Lung microvascular endothelial cell (primary cell): ENCODE measurements at places on chromosomes 2 and 18. TPM values are rescaled to one million over a fixed set of nuclear protein-coding genes. Genes with fewer than 3 reads are reported as not detected.

DNA sequence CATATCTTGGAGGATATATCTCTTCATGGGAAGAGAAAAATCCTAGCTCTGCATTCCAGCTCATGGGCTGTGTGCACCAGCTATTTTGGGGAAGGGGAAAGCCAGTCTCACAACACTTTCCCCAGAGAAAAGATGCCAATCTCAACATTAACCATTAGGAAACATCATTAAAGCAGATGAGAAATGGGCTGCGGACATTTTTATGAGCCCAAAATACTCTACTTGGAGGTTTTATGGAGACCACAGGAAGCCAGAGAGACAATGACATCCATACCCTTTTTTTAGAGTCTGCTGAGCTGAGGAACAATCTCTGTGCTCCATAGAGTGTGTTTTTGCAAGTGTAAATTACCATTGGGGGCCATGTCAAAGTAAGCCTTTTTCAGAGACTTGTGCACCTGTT is 213.7 kb downstream of the TRIB2 start:
- no peak for DNase-seq

DNA sequence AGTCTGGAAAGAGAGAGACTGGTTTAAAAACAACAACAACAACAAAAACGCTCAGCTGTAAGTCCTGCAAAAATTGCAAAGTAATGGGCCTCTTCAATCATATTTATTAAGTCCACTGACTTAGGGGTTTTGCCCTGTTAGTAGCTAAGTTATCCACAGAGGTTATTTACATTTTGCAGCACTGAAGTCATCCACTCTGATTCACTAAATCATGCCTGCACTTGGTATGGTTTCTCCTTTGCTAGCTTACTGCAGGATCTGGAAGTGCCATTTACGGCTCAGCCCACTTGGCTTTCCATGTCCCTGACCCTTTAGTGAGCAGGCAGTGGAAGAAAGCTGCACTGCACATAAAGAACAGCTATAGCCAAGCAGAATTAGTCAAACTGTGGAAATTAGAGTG is 484.4 kb downstream of the NRXN1 start:
- no peak for DNase-seq

DNA sequence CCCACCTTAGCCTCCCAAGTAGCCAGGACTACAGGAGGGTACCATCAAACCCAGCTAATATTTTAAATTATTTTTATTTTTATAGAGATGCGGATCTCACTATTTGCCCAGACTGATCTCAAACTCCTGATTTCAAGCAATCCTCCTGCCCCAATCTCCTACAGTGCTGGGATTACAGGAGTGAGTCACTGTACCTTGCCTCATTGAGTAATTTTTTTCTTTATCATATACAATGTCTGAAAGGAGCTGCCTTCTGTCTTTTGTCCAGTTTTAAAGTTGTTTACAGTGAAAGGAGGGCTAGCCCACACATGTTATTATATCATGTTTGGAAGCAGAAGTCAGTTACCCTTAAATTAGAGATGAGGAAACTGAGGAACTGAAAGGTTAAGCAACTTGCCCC is 32.5 kb downstream of the PRKRA start:
- no peak for DNase-seq

- DNase-seq = no peak
These were observed 101.0 kb upstream of the RNF152 start for GRCh38 chr18:61993831-61994230.

DNA sequence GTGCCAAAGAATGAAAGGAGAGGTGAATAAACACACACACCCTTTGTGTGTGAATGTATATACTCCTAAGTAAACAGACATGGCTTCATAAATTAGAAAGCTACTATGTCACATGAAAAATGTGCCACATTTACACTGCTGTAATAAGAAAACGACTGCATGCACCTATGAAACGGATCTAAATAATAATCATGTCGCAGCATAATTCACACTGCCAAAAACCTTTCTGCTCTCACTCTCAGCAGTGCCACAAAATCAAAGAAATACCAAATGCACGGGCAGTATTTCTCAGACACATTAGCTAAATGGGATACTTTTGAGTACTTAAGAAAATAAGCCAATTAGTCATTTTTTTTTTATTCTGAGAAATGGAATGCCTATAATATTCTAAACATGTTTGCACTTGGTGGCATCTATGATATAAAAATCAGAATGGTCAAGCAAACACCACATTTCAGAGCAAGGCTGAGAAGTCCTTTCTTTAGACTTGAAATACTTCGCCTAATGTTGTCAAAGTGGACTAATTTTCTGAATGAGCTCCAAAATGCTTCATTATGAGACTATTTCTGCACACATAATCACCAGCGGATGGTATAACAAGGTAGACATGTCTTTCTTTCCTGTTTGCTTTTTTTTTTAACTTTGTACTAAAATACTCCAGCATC is 6.6 kb downstream of the BCL11A start:
- no peak for DNase-seq

DNA sequence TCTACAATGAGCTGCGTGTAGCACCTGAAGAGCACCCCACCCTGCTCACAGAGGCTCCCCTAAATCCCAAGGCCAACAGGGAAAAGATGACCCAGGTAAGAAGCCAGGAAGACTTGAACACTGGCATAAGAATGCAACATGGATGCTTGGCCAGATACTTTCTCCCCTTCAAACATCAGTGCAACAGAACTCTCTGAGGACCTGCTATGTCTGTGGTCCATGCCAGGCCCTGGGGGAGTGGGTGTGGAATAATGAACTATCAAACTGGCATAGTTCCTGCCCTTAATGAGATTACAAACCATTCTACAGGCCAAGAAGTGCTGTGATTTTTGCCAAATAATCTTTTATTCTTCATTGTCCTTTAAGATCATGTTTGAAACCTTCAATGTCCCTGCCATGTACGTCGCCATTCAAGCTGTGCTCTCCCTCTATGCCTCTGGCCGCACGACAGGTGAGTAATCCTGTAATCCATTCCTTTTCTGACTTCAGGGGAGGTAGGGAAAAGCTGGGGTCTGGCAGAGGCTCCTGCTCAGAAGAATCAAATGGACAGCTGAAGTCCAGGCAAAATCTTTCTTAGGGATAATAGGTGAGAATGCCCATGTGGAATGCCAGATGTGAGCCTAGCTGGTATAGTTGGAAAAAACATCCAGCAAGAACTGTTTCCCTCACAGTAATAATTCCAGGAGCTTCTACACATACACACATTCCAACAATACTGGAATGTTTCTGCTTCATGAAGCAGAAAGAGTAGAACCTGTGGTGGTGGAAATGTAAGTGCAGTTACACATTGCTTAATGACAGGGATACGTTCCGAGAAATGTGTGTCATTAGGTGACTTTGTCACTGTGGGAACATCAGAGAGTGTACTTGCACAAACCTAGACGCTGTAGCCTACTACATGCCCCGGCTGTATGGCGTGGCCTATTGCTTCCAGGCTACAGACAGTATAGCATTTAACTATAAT is 16.2 kb downstream of the ACTG2 start:
- no peak for DNase-seq

DNA sequence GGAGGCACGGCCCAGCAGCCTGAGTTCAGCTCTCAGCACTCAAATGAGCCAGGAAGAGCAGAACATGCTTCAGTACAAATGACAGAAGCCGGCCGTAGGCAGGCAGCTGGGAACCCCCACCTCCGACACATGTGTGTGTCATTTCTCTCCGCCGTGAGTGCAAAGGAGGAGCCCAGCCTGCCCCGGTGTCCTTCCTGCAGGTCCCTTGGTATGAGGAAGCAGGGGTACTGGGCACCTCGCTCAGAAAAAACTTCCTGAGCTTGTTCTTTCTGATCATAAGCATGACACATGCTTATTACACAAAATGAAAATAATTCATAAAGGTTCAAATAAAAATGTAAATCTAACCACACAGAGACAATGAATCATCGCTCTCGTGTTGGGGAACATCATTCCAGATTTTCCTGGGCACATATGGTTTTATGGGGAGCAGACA is 35.3 kb downstream of the KCNF1 start:
- DNase-seq = peak; percentile 38

DNA sequence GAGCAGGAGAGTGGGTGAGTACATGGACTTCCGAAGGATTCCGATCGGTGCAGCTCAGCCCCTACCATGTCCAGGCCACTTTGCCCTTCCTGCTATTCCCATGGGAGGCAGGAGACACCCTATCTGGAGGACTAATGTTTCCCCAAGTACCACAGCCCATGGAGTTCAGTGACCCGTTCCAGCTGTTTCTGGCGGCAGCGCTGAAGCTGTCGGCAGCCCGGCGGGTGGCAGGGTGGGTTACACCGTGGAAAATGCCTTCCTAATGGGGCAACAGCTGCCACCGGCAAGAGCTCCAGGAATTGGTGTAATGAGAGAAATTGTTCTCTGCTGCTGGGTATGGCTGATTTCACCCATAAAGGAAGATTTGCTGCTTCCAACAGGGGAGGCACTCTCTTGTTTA is 98.3 kb downstream of the MYCN start:
- DNase-seq = no peak

GRCh38 chr2:232365621-232366321 is 12.8 kb upstream of the ALPP start:
- peak; percentile 46 for DNase-seq

- DNase-seq = no peak
These were observed 616.6 kb downstream of the ZEB2 start for GRCh38 chr2:143903172-143903856.

GRCh38 chr2:206164261-206164862 is 4.7 kb downstream of the EEF1B2 start:
- DNase-seq = peak; percentile 62

DNA sequence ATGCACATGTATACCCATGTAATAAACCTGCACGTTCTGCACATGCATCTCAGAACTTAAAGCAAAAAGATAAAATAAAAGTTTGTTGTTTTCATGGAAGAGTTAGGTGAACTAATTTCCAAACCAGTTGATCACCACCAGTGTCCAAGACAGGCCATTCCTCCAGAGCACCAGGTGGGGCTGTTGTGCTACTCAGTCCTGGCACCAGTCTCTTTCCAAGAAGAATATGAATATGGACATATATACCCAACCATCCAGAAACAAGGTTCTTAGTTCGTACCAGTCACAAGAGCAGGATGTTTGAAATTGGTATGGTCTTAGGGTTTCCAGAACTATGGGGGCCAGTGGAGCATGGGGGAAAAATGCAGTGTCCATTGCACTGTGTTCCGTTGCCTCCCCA is 17.2 kb upstream of the TNP1 start:
- DNase-seq = peak; percentile 27

GRCh38 chr2:161004379-161004778 is 155.8 kb upstream of the TANK start:
- DNase-seq = peak; percentile 28

DNA sequence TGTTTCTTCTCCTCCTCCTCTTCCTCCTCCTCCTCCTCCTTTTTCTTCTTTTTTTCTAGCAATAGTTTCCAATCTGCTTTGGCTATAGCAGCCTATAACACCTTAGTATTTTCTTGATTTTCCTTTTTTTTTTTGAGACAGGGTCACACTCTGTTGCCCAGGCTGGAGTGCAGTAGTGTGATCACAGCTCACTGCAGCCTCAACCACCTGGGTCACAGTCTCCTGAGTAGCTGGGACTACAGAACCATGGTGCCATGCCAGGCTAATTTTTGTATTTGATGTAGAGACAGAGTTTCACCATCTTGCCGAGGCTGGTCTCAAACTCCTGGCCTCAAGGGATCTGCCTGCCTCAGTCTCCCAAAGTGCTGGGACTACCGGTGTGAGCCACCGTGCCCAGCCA is 10.7 kb upstream of the THNSL2 start:
- DNase-seq = no peak

GRCh38 chr18:13265911-13266217 is 47.3 kb downstream of the LDLRAD4 start:
- DNase-seq = no peak

GRCh38 chr2:48148841-48149430 is 242.6 kb upstream of the FBXO11 start:
- DNase-seq = no peak

DNA sequence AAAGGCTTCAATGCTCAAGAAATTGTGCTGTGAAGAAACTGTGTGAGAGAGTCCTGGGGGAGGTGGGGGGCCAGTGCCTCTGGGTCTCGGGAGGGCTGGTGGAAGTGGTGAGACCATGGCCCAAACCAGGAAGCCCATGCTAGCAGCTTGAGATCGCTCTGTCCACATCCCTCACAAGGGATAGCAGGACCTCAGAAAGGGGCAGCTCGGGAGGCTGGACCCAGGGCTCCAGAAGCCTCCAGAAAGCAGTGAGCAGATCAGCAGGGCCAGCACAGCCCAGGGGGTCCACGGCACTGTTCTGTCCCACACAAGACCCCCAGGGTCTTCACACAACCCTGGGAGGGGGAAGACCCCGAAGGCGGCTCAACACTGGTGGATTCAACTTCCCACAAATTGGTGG is 24.1 kb downstream of the ST8SIA5 start:
- no peak for DNase-seq

DNA sequence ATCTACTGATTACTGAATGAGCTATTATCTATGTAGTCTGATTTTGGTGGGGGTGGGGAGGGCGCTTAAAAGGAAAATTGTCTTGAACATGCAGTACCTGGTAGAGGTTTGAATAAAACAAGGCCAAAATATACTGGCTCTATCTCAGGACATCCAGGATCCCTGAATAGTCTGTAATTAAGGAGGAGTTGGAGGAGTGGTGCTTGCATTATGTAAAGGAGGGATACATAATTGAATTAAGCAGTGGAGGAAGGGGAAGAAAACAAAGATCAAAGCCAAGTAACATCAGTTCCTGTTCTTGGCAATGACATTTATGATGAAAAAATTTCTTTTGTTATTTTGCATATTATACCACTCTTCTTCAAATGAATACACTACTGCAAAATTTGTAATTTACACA is 539.4 kb upstream of the ZEB2 start:
- DNase-seq = no peak

DNA sequence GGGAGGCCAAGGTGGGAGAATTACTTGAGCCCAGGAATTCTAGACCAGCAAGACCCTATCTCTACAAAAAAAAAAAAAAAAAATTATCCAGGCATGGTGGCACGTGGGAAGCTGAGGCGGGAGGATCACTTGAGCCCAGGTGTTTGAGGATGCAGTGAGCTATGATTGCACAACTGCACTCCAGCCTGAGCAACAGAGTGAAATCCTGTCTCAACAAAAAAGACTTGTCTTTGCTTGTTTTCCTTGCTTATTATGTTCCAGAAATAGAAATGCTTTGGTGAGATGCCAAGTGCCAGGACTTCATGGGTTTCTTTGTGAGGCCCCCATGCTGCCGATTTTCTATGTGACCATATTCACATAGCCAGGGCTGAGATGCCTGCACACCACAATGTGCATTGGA is 9.0 kb downstream of the DCDC2C start:
- DNase-seq = no peak

The SERPINB7 gene
- 0.22 TPM in 1 of 2 replicates, not detected in the other for total RNA-seq

The OR6B2 gene
- not detected in 2 replicates for total RNA-seq

The FBXO41 gene
- total RNA-seq = under 0.01 and 0.22 TPM in 2 replicates

The AQP4 gene
- total RNA-seq = not detected in 2 replicates

The EGR4 gene
- under 0.01 TPM in 1 of 2 replicates, not detected in the other for total RNA-seq

The SERPINB2 gene
- 0.20 and 0.22 TPM in 2 replicates for total RNA-seq

The SKOR2 gene
- not detected in 2 replicates for total RNA-seq

The ANKRD30BL gene
- not detected in 2 replicates for total RNA-seq

The IL1F10 gene
- total RNA-seq = not detected in 2 replicates

The ZEB2 gene
- total RNA-seq = 0.60 and 1.3 TPM in 2 replicates

The CXXC1 gene
- total RNA-seq = 22.0 and 35.3 TPM in 2 replicates

The DSC3 gene
- under 0.01 and 0.22 TPM in 2 replicates for total RNA-seq

The CCDC150 gene
- total RNA-seq = 3.9 and 6.2 TPM in 2 replicates
